Right lung (tissue), 10 donors: ENCODE measurements at places on chromosomes 5 and 9.

DNA sequence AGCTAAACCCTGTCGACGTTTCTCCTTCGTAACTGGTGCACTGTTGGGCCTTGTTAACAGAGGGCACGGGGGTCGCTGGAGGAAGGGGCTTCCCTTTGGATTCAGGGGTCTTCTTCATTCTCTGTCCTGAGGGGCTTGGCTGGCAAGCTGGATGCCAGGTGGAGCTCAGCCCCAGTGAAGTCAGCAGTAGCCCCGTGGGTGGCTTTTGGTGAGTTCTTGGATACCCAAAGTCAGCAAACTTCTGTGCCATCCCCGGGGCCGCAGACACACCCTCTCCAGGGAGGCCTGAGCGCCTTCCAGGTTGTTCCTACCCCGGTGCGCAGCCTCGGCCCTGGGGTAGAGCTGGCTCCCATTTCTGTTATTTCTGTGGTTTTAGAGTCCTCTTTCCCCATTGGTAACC, 12.3 kb upstream of the OBP2A start:
- no peak for DNase-seq

GRCh38 chr9:136581614-136582447, 36.0 kb upstream of the NOTCH1 start:
- DNase-seq: no peak

DNA sequence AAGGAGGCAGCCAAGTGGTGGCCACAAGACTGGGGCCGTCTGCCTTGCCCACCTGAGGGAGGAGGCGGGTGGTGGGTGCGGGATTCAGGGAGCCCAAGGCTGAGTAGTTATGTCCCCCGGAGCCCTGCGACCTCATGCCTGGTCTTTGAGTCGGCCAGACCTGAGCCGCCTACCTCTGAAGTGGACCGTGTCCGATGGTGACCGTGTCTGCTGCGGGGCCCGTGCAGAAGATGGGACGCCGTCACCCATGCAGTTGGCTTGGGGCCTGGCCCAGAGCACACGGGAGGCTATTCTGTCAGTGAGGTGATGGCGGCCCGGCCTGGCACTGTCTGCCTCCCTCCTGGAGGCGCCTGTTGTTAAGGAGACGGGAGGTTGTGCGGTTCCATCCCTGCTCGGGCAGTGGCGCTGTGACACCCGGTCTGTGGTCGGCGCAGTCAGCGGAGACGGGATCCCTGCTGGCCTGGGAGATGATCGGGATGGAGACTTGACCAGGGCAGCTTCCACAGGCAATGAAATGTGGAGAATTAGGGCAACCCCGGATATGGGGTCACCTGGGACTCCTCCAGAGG, 62.5 kb upstream of the FCN2 start:
- no peak for DNase-seq

DNA sequence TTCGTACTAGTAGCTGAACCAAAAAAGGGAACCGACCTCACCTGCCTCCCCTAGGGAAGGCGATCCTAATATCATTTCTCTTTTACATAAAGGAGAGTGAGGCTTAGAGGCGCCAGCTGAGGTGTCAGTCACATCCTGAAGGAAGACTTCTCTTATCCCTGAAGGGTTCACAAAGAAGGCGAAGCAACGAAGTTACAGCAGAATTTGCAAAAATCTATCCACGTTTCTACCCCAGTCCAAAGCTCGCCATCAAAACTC, 598 bp upstream of the KIAA1191 start:
- DNase-seq: no peak

GRCh38 chr5:55004729-55005128, 19.3 kb upstream of the GZMK start:
- DNase-seq: no peak

- no peak for DNase-seq
Measured at GRCh38 chr5:127389601-127390000, 99.0 kb downstream of the MEGF10 start.

DNA sequence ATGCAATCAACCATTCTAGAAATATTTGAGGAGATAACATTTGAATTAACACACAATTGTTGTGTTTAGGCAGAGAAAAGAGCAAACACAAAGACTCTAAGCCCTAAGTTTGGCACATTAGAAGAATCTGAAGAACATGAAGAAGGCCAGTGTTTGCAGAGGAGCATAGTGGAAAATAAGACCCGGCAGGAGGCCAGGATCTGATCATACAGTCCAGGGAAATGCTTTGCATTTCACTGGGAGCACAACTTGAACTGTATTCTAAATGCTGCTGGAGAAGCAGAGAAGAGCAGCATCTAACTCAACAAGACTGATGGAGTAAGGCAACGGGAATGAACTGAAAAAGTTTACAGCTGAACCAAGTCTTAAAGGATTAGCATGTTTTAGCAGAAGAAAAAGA, 463.4 kb downstream of the ZNF608 start:
- no peak for DNase-seq

GRCh38 chr9:92747459-92748232, 17.0 kb downstream of the BICD2 start:
- DNase-seq: no peak

DNA sequence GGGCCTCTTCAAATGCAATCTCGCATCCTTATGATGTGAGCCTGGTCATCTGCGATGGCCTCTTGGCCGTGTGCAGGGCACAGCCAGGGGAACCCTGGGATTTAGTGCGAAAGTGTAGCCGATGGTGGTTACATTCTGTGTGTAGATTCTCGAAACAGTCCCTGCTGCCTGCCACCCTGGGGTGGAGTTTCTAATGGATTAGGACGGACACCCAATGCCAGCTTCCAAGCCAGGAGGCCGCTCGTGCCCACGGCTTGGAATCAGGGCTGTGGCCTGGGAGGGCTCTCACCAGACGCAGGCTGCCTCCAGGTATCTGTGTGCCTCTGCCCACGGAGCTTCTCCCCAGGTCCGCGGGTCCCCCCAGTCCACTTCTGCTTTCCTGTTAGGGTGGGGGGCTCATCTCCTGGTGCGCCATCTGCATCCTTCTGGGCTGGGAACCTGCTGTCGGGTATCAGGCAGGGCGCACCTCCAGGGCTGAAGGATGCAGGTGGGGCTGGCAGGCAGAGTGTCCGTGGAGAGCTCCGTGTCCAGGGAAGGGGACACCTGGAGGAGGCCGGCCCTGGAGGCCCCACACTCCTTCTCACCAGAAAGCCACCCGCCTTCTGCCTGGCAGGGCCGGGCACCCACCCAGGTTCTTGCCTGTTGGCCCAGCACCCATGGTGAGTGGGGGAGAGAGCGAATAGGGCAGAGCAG, 3.4 kb upstream of the SLC12A7 start:
- no peak for DNase-seq
